ENCODE measurements at places on chromosomes 7 and 10. TPM values are rescaled to one million over a fixed set of nuclear protein-coding genes. Genes with fewer than 3 reads are reported as not detected.

TWIST1 gene
- 1.0 TPM for total RNA-seq

FAM237B gene
- total RNA-seq = not detected

PLXNA4 gene
- total RNA-seq = 1.0 TPM

MACROH2A2 gene
- not detected for total RNA-seq

HMX2 gene
- total RNA-seq = not detected

CRHR2 gene
- not detected for total RNA-seq

NME8 gene
- not detected for total RNA-seq

HOXA10 gene
- not detected for total RNA-seq

PURB gene
- total RNA-seq = 33.1 TPM

PLEKHA8 gene
- 29.6 TPM for total RNA-seq

GRCh38 chr10:26479766-26480492 is 41.8 kb downstream of the APBB1IP start:
- H3K4me1 ChIP-seq = no peaks in the 10 kb centered on the region
- no peak overlapping the region for H3K4me3 ChIP-seq
- DNase-seq = no peak
- H3K27me3 ChIP-seq = no peaks in the 10 kb centered on the region
- no peaks in the 10 kb centered on the region for H3K36me3 ChIP-seq

DNA sequence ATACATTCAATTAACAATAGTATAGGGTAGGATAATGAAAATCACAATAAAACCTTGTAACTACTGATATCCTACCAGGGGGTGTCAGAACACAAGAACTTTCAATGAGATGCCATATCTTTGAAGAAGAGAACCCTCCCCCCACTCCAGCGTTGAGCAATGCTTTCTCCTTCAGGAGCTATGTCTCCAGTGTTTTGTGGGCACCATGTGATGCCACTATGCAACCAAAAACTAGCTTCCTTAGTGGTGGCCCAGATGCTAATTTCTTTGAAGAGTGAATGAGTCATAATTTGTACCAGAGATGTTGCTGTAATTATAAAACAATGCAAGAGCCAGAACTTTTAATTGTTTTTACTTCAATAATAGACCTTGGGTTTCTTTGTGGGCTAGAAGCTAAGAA is 76.0 kb upstream of the ADO start:
- H3K4me1 ChIP-seq = peaks cover 16% of the 10 kb centered on the region
- DNase-seq = no peak
- H3K36me3 ChIP-seq = no peaks in the 10 kb centered on the region
- H3K27me3 ChIP-seq = no peaks in the 10 kb centered on the region

- DNase-seq = no peak
- H3K27ac ChIP-seq = no peak overlapping the region
- H3K27me3 ChIP-seq = no peaks in the 10 kb centered on the region
- H3K4me1 ChIP-seq = no peaks in the 10 kb centered on the region
These were observed 57.9 kb downstream of the RAB11FIP2 start for GRCh38 chr10:117988814-117989213.

GRCh38 chr10:78321000-78321399 is 287.3 kb downstream of the RPS24 start:
- H3K4me1 ChIP-seq = no peaks in the 10 kb centered on the region
- H3K27ac ChIP-seq = no peak overlapping the region
- DNase-seq = no peak
- H3K27me3 ChIP-seq = no peaks in the 10 kb centered on the region
- no peaks in the 10 kb centered on the region for H3K36me3 ChIP-seq

DNA sequence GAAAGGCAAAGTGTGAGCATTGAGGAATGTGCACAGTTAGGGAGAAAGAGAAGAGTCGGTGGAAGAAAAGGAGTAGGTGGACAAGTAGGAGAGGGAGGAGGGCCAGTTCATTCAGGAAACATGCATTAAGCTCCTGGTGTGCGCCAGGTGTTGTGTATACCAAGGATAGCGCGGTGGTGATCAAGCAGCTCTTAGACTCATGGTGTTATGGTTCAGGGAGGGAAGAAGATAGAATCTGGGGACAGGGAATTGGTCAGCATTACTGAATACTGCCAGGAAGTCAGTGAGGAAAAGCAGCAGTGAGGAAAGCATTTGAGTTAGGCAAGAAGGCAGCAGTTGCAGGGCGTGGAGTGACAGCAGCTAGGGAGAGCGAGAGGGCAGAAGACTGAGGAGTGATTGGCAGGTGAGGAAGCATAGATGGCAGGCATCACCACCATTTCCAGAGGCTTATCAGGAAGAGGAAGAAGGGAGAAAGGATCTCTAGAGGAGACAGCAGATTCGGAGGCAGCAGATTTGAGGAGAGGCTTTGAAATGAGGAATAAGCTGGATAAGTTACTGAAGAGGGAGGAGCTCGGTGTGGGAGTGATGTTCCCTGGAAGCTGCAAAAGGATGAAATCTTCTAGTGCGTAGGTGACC is 265.6 kb downstream of the GFRA1 start:
- no peak overlapping the region for H3K4me3 ChIP-seq
- H3K27ac ChIP-seq = no peak overlapping the region
- no peaks in the 10 kb centered on the region for H3K4me1 ChIP-seq
- no peaks in the 10 kb centered on the region for H3K36me3 ChIP-seq

DNA sequence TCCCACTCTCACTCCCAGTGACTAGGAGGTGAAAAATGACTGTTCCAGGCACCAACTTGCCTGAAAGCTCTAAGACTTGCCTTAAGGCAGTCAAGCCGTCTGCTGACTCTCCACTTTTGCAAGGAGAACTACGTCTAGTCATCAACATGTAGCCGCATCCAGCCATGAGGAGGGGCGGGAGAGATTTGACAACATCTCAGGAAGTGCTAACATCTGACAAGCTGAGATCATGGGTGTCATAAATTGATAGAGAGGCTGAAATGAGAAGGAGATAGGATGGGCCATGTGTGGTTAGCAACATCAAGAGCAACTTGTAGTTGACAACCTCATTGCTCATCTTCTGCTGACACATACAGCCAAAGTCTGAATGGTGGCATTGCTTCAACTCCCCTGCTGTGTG is 9.0 kb upstream of the TBXAS1 start:
- no peak for DNase-seq
- no peaks in the 10 kb centered on the region for H3K4me1 ChIP-seq
- H3K27me3 ChIP-seq = peaks cover 64% of the 10 kb centered on the region

GRCh38 chr7:139358541-139359365 is 941 bp upstream of the LUC7L2 start:
- H3K27ac ChIP-seq = peak overlapping the region; percentile 97
- H3K27me3 ChIP-seq = no peaks in the 10 kb centered on the region
- peak; percentile 48 for DNase-seq

DNA sequence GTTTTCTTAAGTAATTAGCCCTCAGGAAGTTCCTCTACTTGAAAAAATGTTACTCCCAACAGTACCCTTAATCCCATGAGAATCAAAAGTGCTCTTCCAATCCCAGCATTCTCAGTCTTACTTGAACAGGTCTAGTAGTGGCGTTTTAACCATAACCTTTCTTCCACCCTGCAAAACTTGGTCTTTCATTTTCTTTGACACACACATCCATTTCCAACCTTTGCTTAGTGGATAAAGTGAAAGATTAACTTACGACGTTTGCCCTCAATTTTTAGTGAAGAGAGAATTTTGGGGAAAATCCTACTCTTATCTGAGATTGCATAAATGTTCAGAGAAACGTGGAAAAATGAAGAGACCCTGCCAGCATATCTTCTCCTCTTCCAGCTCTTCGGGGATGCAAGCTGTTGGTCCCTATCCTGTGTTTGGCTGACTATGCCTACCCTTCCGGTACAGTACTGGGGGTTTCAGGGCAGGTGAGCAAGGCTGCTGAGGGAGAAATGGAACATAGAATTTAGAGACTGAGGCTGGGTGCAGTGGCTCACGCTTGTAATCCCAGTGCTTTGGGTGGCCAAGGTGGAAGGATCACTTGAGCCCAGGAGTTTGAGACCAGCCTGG is 18.8 kb downstream of the WBP1L start:
- H3K4me1 ChIP-seq = peaks cover 6% of the 10 kb centered on the region
- no peaks in the 10 kb centered on the region for H3K36me3 ChIP-seq
- no peak for DNase-seq
- no peak overlapping the region for H3K27ac ChIP-seq

- DNase-seq = no peak
- no peaks in the 10 kb centered on the region for H3K36me3 ChIP-seq
- peaks cover 89% of the 10 kb centered on the region for H3K27me3 ChIP-seq
- H3K27ac ChIP-seq = no peak overlapping the region
- no peak overlapping the region for H3K4me3 ChIP-seq
- no peaks in the 10 kb centered on the region for H3K4me1 ChIP-seq
These were observed 173.6 kb downstream of the PTPRN2 start for GRCh38 chr7:158414002-158414401.

DNA sequence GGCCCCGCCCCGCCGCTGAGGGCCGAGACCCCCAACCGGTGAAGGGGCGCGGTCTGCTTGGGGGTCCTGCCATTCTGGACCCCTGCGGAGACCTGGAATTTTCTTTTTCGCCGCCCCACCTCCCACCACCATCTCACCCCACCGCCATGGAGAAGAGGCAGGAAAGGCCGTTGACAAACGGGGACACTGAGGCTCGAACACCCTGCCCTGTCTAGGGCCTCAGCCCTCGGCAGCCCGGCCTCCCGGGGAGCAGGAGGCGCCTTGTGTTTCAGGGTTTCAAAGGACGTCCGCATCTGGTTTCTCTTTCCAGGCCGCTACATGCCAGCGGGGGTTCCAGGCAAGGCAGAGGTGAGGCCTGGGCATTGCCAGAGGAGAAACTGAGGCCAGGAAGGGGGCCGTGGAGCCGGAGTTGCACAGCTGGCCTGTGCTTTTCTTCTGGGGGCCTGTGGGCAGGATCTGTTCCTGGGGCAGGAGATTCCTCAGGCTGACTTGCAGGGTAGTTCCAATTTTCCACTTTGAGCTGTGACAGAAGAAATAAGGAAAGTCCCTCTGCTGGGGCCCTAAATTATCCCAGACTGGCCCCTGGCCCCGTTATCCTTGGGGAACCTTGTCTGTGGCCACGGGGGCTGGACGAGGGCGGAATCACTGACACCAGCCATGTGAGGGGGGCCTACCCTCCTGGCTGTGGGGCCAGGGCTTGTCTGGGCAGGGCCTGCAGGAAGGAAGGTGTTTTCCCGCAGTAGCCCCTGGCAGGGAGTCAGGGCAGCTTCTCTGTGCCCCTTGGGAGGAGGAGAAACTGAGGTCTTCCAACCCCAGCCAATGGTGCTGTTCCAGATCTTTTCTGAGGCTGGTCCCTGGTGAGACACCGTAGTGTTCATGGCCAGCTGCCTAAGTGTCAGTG is 900 bp upstream of the MICALL2 start:
- peak overlapping the region; percentile 49 for H3K4me3 ChIP-seq
- no peaks in the 10 kb centered on the region for H3K27me3 ChIP-seq
- H3K36me3 ChIP-seq = no peaks in the 10 kb centered on the region
- no peak overlapping the region for H3K27ac ChIP-seq
- peaks cover 33% of the 10 kb centered on the region for H3K4me1 ChIP-seq

DNA sequence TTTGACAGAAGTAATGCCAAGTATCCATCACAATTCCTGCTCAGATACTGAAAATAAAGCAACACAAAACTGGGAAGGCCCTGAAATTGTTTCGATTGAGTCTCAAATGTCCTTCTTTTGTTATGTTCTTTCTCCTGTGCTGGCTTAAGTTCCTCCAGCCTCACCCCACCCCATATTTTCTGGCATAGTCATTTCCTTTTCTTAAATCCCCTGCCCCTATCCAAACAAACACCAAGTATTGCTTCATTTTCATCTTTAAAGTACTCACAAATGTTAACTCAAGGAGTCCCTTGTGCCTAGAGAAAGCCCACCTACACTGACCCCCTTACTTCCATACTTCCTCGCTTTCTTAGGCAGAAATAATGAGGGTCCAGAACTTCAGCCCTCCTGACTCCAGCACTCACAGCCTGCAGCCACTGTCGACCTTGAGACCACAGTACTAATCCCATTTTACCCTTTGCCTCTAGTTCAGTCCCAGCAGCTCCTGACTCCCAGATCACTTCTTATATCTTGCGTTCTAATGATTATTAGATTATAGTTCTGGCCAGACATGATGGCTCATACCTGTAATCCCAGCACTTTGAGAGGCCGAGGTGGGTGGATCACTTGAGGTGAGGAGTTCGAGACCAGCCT is 73.2 kb upstream of the ST8SIA6 start:
- H3K4me1 ChIP-seq = peaks cover 17% of the 10 kb centered on the region
- H3K27me3 ChIP-seq = no peaks in the 10 kb centered on the region
- peak; percentile 55 for DNase-seq
- peak overlapping the region; percentile 92 for H3K27ac ChIP-seq

GRCh38 chr7:98807068-98808048 is 62.5 kb downstream of the TMEM130 start:
- DNase-seq = no peak
- no peaks in the 10 kb centered on the region for H3K27me3 ChIP-seq
- no peak overlapping the region for H3K4me3 ChIP-seq
- H3K27ac ChIP-seq = no peak overlapping the region
- H3K36me3 ChIP-seq = no peaks in the 10 kb centered on the region
- H3K4me1 ChIP-seq = no peaks in the 10 kb centered on the region

GRCh38 chr10:63421591-63421990 is 44.2 kb downstream of the JMJD1C start:
- H3K4me1 ChIP-seq = no peaks in the 10 kb centered on the region
- H3K4me3 ChIP-seq = no peak overlapping the region
- DNase-seq = no peak

DNA sequence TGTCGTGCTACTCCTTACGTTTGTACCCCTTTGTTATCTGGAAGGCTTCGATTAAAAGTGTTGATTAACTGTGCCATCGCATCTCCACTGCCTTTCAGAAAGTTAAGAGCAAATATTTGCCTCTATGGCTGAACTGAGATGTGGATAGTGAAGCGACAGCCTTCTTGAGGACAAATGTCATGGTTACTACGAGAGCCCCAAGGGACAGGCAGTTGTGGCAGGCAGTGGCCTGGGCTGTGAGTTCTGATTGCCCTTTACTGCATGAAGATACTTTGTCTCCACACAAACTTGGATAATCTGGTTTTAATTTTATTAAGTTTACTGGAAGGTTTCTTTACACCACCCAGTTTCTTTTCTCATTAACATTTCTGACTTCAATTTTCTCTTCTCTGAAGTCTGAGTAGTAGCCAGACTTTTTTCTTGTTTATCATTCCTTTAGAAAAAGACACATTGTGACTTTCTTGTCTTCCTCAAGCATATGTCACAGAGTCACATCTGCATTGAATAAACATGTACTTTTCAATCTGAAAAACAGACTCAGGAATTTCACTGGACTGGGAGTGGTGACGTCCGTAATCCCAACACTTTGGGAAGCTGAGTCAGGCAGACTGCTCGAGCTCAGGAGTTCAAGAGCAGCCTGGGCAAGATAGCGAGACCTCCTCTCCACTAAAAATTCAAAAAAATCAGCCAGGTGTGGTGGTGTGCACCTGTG is 1.5 kb downstream of the TAS2R41 start:
- no peaks in the 10 kb centered on the region for H3K27me3 ChIP-seq
- H3K4me3 ChIP-seq = no peak overlapping the region
- H3K27ac ChIP-seq = no peak overlapping the region
